ENCODE measurements at places on chromosomes 1 and 21. TPM values are rescaled to one million over a fixed set of nuclear protein-coding genes. Genes with fewer than 3 reads are reported as not detected.
A peak's percentile ranks its signal among the peaks of the same experiment; 100 is the strongest.

GRCh38 chr21:39082656-39083376, 100.4 kb downstream of the PSMG1 start:
- no peak for DNase-seq

GRCh38 chr1:167186771-167187170, 33.9 kb upstream of the POU2F1 start:
- no peak for DNase-seq

- no peak for DNase-seq
Measured at GRCh38 chr1:13732971-13733667, 33.1 kb downstream of the PRDM2 start.

DNA sequence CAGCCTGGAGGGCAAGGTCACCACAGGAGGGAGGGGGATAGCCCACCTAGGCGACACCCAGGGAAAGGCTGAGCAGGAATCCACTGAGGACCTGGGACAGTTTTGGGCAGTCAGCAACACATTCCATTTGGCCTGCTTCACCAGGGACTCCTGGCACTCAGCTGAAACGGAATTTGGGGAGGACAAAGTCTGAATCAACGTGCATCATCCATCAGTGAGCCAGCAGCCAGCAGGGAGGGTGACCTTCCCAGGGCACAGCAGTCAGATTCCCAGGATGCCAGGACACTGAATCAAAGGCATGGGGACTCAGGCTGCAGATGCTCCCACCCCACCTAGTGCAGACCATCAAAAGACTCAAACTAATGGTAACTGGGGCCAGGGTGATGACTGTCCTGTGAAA, 4.6 kb downstream of the SH3BP5L start:
- peak; percentile 92 for DNase-seq

- no peak for DNase-seq
Measured at GRCh38 chr1:166544036-166544435, 295.2 kb upstream of the POGK start.

- no peak for DNase-seq
Measured at GRCh38 chr1:192974701-192975100, 84.5 kb downstream of the UCHL5 start.

DNA sequence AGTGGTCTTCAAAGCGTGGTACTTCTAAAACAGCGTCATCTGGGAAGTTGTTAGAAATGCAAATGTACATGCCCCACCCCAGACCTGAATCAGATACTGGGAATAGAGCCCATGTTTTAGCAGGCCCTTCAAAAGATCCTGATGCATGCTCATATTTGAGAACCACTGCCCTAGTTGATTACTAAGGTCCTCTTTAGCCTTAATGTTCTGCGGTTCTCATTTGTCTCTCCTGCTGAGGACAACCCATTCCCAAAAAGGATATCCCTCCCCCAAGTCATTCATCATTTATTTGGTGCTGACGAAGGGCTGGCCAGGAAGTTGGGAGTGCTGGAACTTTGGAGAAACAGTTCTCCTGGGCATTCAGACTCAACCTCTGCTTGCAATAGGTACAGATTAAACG, 92.4 kb upstream of the RALGPS2 start:
- peak; percentile 19 for DNase-seq

DNA sequence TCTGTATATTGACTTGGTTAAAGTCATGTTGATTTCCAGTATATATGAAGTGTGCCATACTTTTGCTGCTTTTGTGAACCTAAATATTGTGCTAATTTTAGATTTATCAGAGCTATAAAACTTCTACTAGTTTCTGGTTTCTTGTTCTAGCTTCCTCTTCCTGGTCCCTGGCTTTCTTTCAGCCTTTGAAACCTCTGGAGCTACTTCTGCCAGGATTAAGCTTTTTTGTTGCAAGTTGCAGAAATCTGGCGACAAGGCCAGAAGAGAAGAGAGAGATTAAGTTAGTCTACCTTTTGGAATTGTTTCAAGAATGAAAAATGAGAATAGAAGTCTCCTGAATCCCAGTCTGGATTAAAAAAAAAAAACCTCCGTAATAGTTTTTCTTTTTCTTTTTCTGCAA, 13.5 kb downstream of the RNF2 start:
- DNase-seq: no peak

The CD48 gene
- total RNA-seq: not detected

The FCGR3A gene
- total RNA-seq: not detected

The RXFP4 gene
- total RNA-seq: not detected

The OR2T33 gene
- total RNA-seq: not detected

Measured in HFFc6 (cell line).